ENCODE measurements at places on chromosomes 1 and 21. TPM values are rescaled to one million over a fixed set of nuclear protein-coding genes. Genes with fewer than 3 reads are reported as not detected.

GRCh38 chr1:6129313-6129712 lies 50.8 kb downstream of the CHD5 start:
- no peaks in the 10 kb centered on the region for H3K4me1 ChIP-seq
- DNase-seq: peak; percentile 19
- H3K27ac ChIP-seq: no peak overlapping the region
- H3K36me3 ChIP-seq: no peaks in the 10 kb centered on the region
- H3K4me3 ChIP-seq: no peak overlapping the region
- H3K27me3 ChIP-seq: no peaks in the 10 kb centered on the region

GRCh38 chr1:14118691-14119485 lies 418.9 kb downstream of the PRDM2 start:
- no peaks in the 10 kb centered on the region for H3K4me1 ChIP-seq
- H3K27me3 ChIP-seq: no peaks in the 10 kb centered on the region
- no peak overlapping the region for H3K4me3 ChIP-seq

DNA sequence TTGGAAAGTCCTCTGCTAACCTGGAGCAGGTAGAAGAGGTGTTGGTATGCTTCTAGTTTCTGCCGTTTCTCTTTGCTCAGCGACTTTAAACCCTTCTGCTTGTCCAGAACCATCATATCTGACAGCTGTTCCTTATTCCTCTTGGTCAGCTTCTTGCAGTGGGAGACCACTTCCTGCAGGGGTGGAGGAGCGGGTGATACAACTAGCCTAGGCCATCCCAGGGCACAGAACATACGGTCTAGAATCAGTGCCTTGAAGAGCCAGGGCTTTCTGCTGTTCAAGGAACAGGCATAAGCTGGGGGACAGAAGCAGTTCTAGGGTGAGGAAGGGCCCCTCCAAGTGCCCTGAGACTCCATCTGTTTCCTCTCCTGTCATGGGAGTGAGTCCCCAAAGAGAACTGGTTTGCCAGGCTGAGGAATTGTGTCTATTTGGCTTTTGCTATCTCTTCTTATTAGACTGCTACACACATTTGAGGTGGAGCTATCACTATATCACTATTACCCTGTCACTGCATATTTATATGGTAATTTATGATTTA lies 32.5 kb downstream of the IQGAP3 start:
- no peak overlapping the region for H3K4me3 ChIP-seq
- no peaks in the 10 kb centered on the region for H3K27me3 ChIP-seq
- no peaks in the 10 kb centered on the region for H3K4me1 ChIP-seq
- H3K27ac ChIP-seq: no peak overlapping the region
- no peak for DNase-seq
- peaks cover 51% of the 10 kb centered on the region for H3K36me3 ChIP-seq

GRCh38 chr1:84582802-84583587 lies 8.8 kb upstream of the CTBS start:
- H3K27ac ChIP-seq: no peak overlapping the region
- no peak overlapping the region for H3K4me3 ChIP-seq
- no peaks in the 10 kb centered on the region for H3K27me3 ChIP-seq
- no peaks in the 10 kb centered on the region for H3K4me1 ChIP-seq

DNA sequence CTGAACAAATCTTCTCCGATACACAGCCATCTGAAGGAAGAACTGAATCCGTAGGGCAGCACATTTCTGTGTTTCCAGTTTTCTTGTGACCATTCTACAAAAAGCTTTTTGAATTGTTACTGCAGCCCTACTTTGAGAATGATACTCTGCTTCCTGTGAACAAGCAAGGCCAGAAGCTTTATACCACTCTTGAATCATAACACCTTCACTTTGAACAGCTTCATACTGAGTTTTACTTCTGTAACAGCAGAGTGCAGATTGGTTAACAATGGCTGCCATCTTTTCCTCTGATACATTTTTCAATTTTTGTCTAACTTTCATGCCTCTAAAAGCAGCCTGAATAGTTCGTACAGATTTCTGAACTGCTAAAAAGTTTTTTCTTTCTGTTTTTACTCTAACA lies 33.6 kb upstream of the F13B start:
- peaks cover 11% of the 10 kb centered on the region for H3K4me1 ChIP-seq
- H3K27me3 ChIP-seq: no peaks in the 10 kb centered on the region
- no peaks in the 10 kb centered on the region for H3K36me3 ChIP-seq
- no peak overlapping the region for H3K27ac ChIP-seq
- no peak for DNase-seq

DNA sequence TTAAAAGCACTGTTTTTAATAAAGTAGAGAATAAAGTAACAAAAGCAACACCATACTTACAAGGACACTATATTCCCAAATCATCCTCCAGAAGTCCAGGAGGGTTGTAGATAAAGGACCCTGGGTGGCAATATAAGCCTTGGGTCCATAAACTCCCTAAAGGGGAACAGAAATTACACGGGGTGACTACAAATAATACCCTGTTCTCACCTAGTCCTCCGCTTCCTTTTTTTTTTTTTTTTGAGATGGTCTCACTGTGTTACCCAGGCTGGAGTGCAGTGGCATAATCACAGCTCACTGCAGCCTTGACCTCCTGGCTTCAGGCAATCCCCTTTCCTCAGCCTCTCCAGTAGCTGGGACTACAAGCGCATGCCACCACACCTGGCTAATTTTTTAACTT lies 13.1 kb downstream of the PTPN22 start:
- H3K27ac ChIP-seq: no peak overlapping the region
- peaks cover 4% of the 10 kb centered on the region for H3K36me3 ChIP-seq
- H3K27me3 ChIP-seq: no peaks in the 10 kb centered on the region

GRCh38 chr1:94798054-94798453 lies 22.1 kb upstream of the SLC44A3 start:
- no peaks in the 10 kb centered on the region for H3K27me3 ChIP-seq
- H3K4me3 ChIP-seq: no peak overlapping the region
- no peak for DNase-seq
- H3K4me1 ChIP-seq: no peaks in the 10 kb centered on the region

- no peak overlapping the region for H3K4me3 ChIP-seq
- DNase-seq: no peak
- H3K27ac ChIP-seq: no peak overlapping the region
- H3K36me3 ChIP-seq: no peaks in the 10 kb centered on the region
These were observed 47.3 kb downstream of the ITGB3BP start for GRCh38 chr1:63475761-63476160.

GRCh38 chr1:220526294-220526693 lies 1.6 kb upstream of the MARK1 start:
- no peaks in the 10 kb centered on the region for H3K4me1 ChIP-seq
- H3K27me3 ChIP-seq: peaks cover 3% of the 10 kb centered on the region

DNA sequence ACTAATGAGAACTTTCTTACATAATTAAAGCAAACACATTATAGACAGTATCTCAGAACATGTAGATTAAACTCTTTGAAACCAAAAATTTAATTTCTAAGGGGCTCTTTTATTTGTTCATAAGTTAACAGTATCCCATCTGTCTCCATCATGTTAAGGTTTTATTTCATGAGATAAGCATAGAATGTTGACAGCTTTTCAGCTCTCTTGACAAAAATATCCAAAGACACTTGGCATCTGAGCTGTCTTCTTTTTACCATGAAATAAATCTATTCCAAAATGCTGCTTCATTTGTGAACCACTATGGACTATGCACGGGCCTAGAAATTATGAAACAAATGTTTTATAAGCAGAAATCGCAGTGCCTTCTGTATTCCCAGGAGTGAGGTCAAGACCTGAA lies 45.2 kb downstream of the SCYL3 start:
- H3K27me3 ChIP-seq: no peaks in the 10 kb centered on the region
- no peak overlapping the region for H3K4me3 ChIP-seq
- peaks cover 12% of the 10 kb centered on the region for H3K36me3 ChIP-seq
- H3K27ac ChIP-seq: no peak overlapping the region
- DNase-seq: no peak

GRCh38 chr1:182120411-182121258 lies 59.1 kb upstream of the ZNF648 start:
- H3K27me3 ChIP-seq: peaks cover 4% of the 10 kb centered on the region
- H3K4me3 ChIP-seq: no peak overlapping the region
- H3K4me1 ChIP-seq: no peaks in the 10 kb centered on the region
- no peak for DNase-seq
- H3K36me3 ChIP-seq: no peaks in the 10 kb centered on the region

DNA sequence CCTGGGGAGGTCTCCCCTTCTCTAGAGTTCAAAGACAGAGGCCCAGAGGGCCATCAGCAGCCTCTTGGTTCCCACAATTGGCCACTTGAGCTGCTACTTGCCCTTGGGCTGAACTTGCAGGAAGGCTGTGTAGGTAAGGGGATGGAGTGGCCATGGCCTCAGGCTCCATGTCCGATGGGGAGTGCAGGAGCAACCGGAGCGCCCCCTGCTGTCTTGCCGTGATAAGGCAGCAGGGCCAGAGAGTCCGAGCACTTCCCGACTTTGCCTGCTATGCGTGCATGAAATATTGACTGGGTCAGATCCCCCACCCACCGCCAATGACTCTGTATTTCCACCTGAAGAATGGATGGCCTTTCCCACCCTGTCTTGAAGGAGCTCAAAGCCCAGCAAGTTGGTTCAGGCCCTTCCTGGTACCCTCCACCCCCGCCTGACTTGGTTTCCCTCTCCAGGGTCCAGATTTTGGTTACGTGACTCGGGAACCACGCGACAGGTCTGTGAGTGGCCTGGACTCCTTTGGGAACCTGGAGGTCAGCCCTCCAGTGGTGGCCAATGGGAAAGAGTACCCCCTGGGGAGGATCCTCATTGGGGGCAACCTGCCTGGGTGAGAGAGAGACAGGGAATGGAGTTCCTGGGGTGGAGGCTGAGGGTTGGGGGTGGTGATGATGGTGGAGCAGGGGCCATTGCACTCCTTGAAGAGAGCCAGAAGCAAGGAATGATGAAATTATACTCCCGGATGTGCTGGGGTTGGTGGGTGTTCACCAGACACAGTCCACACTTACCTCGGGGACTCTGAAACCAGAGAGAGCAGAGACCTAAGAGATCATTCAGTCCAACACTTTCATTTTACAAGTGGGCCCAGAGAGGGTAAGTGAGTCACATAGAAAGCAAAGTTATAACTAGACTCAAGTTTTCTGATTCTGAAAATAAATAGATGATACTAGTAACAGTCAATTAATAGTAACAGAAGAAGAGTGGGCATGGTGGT lies 25.6 kb downstream of the PADI3 start:
- no peaks in the 10 kb centered on the region for H3K4me1 ChIP-seq
- H3K36me3 ChIP-seq: no peaks in the 10 kb centered on the region
- no peak overlapping the region for H3K27ac ChIP-seq
- DNase-seq: peak; percentile 33
- no peaks in the 10 kb centered on the region for H3K27me3 ChIP-seq

DNA sequence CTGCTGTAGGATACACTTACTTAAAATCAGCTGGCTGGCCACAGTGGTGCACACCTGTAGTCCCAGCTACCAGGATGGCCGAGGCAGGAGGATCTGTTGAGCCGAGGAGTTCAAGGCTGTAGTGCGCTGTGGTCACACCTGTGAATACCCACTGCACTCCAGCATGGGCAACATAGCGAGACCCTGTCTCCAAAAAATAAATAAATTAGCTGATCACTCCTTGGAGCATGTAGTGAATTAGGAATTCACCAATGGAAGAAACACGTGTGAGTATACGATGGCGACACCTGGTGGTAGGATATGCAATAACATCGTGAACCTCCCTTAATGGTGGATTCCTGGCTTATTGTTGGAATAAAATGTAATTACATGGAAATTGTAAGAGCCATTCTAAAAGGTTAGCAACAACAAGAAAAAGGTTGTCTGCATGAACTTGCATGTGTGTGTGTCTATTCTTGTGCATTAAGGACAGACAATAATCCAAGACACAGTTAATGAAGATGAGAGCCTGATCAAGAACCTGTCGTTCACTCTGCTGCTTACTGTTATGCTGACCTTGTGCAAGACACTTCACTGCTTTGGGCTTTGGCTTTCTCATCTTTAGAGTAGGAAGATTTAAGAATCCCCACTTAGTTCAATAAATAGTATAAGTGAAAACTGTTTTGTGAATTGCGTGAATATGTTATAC lies 38.6 kb upstream of the COX20 start:
- no peak overlapping the region for H3K4me3 ChIP-seq
- no peaks in the 10 kb centered on the region for H3K27me3 ChIP-seq
- no peaks in the 10 kb centered on the region for H3K36me3 ChIP-seq
- DNase-seq: peak; percentile 76
- H3K27ac ChIP-seq: no peak overlapping the region

- H3K27me3 ChIP-seq: no peaks in the 10 kb centered on the region
- H3K4me1 ChIP-seq: no peaks in the 10 kb centered on the region
- H3K36me3 ChIP-seq: no peaks in the 10 kb centered on the region
- no peak overlapping the region for H3K4me3 ChIP-seq
These were observed 118.3 kb downstream of the TGFB2 start for GRCh38 chr1:218463194-218464156.

DNA sequence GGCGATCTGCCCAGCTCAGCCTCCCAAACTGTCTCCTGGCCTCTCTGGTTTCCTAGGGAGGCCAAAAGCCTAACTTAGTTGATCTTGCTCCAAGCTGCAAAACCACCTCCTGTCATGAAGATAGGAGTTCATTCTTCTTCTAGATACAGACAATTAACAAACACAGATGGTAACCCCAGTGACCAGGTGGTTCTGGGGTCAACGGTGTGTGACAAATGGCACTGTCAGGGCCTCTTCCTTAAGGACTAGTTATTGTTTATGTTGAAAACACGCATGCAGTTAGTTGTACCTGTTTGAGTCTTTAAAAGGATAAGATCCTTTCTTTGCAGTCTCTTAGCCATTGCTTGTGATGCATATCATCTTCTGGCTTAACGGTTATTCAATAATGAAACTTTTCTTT lies 4.6 kb upstream of the UMODL1 start:
- no peaks in the 10 kb centered on the region for H3K36me3 ChIP-seq
- no peak overlapping the region for H3K4me3 ChIP-seq
- peaks cover 4% of the 10 kb centered on the region for H3K4me1 ChIP-seq
- no peak overlapping the region for H3K27ac ChIP-seq
- DNase-seq: no peak

SLAMF8 gene
- 0.89 TPM for polyA plus RNA-seq

ETV3 gene
- polyA plus RNA-seq: 10.3 TPM

GPATCH3 gene
- 14.3 TPM for polyA plus RNA-seq

ELF3 gene
- polyA plus RNA-seq: 487 TPM

C1orf226 gene
- 8.1 TPM for polyA plus RNA-seq

AMY2A gene
- polyA plus RNA-seq: not detected

IGSF9 gene
- 84.2 TPM for polyA plus RNA-seq

TMEM240 gene
- polyA plus RNA-seq: not detected

UTS2 gene
- 1.9 TPM for polyA plus RNA-seq

CYP4Z1 gene
- polyA plus RNA-seq: 0.10 TPM

PRAMEF13 gene
- not detected for polyA plus RNA-seq
